Jurkat, Clone E6-1 (cell line): ENCODE measurements at places on chromosomes 1 and 21.

DNA sequence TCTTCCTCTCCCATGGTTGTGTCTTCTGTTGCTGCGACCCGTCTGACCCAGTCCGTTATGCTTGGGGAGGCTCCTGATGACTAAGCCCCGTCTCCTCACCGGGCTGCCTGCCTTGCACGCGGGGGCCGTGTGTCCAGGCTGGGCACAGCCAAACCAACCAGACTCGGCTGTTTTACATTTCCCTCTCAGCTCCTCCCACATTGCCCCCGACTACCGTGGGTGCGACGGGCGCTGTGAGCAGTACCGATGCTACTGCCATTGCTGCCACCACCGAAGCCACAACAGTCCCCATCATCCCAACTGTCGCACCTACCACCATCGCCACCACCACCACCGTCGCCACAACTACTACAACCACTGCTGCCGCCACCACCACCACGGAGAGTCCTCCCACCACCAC is 46.0 kb upstream of the CNTN2 start:
- peak; percentile 27 for DNase-seq

- no peak for DNase-seq
Measured at GRCh38 chr1:160413716-160414115, 13.4 kb downstream of the VANGL2 start.

DNA sequence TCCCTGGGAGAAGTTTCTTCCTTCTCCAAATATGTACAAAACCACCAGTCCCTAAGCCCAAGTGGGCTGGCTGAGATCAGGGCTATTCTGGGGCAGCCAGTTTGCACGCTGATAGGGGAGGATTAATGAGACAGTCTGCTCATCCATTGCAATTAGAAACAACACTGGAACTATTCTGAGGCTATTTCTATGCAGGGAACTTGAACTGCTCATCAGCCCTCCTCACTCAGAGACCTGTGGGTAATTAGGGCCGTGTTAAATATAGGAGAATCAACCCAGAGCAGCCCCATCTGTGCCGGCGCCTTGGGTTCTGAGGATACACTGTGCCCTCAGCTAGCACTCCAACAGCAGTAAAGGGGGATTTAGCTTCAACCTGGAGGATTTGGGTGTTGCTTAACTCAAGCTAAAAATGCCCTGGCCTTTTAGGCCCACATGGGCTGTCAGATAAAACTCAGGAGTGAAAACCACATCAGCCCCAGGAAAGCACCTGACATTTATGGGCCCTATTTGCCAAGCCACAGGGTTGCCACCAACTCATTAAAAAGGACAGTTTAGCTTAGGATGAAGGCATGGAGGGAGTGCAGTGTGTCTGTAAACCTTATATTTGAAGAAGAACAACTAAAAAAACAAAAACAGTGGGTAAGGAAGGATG is 53.9 kb downstream of the DUSP10 start:
- DNase-seq = peak; percentile 59

DNA sequence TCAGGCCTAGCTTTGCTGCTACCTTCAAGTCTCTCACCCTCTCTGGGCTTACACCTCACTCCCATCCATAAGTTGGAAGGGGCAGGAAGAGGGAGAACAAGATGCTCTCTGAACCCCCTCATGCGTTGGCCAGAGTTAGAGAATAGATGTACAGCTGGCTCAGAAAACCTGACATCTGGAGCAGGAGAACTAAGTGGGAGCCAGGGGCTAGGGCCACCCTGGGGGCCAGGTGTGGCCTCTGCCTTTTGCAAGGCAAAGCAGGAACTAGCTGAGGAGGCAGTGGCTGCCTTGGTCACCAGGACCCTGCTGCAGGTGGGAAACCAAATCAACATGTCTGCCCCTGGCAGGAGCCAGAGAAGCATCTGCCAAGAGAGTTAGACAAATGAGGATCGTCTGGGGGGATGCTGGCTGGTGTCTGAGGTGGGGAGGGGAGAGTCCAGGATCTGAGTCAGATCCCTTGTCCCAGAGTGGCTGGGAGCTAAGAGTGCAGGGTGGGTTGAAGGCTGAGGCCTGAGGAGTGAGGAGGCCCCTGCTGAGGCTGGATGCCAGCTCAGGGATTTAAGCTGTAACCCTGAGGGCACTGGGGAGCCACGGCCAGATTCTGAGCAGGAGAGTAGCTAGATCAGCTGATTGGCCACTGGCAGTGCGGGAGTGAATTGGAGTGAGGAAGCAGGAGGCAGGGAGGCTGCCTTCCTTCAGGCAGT is 115.0 kb downstream of the EPHB2 start:
- no peak for DNase-seq

GRCh38 chr1:232912845-232913580 is 37.4 kb upstream of the NTPCR start:
- no peak for DNase-seq

- no peak for DNase-seq
Measured at GRCh38 chr1:201190005-201190404, 619 bp upstream of the IGFN1 start.

DNA sequence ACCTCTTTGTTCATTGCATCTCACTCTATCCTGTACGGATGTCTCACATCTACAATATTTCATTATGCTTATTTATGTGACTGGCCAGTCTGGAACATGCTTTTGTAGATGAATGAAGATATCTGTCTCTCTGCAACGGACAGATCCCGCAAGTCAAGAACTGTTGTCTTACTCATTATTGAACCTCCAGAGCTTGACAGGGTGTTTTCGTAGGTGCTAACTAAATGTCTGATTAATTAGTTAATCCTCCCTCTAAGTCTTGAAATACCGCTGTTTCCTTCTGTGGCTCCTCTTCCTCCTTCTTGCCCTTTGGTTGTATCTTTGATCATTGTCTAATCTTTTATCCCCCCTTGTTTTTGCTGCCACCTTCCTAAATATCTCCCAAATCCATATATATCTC is 3.2 kb upstream of the C1orf162 start:
- no peak for DNase-seq

DNA sequence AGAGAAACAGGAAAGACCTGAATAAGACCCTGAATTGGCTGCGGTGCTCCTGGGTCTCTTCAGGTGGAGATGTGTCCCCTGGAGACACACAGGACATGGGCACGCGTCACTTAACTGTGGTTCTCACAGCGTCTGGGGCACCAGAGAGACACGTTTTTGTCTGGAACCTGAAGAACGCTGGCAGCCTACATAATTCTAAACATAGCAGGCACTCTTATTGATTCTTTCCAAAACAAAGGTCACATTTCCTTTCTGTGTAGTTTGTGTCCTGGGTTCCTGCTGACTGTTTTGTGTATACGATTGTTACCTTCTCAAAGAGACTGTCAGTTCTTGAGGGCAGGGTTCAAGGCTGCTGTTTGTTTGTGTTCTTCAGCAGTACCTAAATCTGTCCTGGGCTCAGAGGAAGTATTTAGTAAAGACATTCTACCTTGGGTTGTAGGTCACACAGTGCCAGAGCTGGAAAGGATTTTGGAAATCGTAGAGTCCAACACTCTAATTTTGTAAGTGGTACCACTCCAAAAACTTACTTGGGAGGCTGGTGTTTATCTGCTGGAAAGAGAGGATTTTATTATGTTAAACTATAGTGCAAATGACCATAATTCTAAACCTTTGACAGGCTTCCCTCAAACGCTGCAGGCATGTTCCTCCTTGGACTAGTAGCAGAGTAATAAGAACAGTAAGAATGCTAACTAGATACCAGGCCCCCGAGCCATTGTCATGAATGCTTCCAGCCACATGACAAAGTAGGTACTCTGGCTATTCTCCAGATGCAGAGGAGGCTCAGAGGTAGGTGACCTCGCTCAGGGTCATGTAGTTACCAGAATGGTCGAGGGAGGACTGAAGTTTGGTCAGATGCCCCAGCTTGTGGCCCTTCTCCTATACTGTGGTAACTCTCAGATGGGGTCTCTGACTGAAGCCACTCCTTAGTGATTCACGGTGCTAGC is 164.3 kb downstream of the DHRS3 start:
- DNase-seq = no peak

DNA sequence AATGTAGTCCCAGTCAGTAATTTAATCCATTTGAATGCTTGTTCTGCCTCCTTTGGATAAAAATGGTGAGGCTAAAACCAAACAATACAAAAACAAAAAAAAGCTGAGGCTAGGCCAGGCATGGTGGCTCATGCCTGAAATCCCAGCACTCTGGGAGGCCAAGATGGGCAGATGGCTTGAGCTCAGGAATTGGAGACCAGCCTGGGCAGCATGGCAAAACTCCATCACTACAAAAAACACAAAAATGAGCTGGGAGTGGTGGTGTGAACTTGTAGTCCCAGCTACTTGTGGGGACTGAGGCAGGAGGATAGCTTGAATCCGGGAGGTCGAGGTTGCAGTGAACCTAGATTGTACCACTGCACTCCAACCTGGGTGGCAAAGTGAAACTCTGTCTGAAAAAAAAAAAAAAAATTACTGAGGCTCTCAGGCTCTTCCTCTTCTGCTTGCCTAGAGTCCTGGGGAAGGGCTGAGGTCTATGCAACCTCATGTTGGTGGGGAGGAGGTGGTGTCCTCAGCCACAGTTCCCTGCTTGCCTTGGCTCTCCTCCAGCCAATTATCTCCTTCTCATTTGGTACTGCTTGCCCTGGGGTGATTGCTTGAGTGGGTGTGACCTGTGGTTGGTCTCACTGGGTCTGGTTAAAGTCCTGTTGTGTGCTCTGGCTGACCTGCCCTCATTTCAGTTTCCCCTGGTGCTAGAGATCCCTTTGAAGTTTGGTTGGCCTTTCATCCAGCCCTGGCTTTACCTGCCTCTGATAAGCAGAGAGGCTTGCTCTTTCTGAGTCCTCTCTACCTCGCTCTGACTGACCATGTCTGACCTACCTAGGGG is 20.9 kb downstream of the S1PR1 start:
- DNase-seq = peak; percentile 71

DNA sequence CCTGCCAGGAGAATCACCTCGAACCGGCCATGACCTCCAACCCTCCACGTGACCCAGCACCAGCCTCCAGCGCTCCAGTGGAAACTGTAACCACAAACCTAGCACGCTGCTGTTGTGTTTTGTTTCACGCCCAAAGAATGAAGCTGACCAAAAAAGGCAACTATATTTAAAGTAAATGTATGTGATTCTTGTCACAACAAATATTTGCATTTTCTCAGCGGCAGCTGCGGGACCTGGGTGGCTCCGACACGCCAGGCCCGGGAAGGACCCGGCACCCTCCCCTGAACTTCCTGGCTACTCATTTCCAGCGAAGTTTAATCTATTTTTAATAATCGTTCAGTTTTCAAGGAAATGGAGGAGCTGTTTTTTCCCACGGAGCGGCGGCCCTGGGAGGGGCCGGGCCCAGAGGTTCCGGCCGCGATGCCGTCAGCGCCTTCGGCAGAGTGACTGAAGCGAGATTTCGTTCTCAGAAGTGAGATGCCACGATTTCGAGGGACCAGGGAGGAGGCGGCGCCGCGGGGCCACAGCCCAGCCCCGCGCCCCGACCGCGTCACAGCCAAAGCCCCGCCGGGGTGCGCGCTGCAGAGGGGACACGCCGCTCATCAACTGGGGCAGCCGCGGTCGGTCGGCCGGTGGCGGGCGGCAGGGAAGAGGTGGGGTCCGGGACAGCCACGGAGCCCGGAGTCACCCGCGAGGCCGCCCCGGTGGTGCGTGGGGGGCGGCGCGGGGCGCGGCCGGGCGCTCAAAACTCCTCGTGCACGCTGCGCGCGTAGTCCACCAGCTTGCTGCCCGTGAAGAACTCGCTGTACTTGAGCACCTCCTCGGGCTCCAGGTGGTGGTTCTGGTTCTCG is 3.0 kb upstream of the TNFRSF4 start:
- DNase-seq = no peak

DNA sequence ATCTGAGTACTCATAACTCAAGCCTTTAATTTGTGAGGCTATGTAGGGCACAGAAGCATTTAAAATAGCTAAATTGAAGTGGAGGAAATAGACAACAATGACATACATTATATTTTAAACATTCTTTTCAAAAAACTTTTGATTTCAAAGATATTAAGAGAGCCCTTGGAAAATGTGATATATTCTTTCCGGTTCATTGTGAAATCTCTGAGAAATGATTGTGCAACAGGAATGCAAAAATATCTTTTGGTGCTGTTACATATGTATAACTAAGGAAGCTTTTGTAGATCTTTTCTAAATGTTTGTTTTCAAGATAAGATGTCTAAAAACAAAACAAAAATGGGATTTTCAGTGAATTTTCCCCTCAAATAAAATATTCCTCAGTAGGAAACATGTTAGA is 185.2 kb downstream of the LEPR start:
- no peak for DNase-seq

DNA sequence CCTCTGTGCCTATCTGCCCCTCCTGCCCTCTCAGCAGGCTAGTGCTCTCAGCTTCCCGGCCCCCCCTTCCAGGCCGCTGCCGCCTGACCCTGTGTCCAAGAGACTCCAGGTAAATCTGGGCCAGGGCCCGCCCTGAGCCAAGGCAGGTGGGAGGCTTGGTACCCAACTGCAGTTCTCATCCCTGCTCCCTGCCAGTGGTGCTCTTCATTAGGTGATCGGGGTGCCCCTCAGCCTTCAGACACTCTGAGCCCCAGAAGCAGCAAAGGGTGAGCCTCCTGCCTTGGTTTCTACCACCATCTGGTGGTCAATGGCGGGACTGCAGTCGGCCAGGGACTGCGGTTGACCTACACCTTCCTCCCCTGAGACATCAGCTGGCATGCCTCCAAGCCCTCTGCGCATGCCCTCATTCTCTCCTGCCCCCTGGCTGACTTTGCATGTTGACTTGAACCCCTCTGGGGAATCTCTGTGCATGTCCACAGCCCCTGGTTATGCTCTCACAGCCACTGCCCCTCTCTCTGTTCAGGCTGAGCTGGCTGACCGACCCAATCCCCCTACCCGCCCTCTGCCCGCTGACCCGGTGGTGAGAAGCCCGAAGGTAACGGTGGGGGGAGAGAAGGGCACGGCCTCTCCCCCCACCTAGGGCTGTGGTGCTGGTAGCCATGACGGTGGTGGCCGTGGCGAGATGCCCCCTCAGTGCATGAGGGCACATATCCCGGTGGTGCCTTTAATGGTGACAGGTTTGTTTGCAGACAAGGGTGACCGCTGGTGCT is 2.0 kb upstream of the EFNA4 start:
- DNase-seq = peak; percentile 95

GRCh38 chr1:145759721-145760120 is 40.4 kb downstream of the CD160 start:
- DNase-seq = no peak

- no peak for DNase-seq
Measured at GRCh38 chr1:41479000-41479807, 5.3 kb downstream of the EDN2 start.

- DNase-seq = no peak
Measured at GRCh38 chr1:46718340-46718726, 581 bp downstream of the EFCAB14 start.

DNA sequence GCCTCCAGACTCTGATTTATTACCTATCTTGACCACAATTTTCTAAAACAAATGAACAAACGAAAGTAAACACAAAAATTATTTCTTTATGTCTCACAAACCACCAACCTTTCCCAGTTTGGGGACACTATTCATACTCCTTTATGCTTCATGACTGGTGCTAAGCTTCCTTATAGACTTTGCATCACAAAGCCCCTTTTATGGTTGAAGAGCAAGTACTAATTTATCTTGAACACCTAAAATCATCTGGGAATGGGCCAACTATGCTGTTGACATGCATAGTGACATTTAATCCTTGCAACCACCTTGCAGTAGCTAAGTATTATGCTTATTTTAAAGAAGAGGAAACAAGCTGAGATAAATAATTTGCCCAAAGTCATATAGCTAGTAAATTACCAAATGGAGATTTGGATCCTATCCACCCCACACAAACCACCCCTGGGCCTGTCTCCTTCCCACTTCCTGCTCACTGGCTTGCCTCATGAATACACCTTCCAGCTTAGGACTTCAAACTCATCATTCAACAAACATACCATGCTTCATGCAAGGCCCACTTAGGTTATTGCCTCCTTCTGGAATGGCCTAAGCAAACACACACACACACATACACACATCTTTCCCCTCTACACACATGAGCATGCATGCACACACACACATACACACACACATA is 192.2 kb downstream of the PLPP3 start:
- DNase-seq = no peak
